Omental fat pad (tissue), 4 donors: ENCODE measurements at places on chromosomes 4 and X. TPM values are rescaled to one million over a fixed set of nuclear protein-coding genes. Genes with fewer than 3 reads are reported as not detected.

GRCh38 chrX:39125834-39126233 is 324.6 kb downstream of the MID1IP1 start:
- DNase-seq: no peak

DNA sequence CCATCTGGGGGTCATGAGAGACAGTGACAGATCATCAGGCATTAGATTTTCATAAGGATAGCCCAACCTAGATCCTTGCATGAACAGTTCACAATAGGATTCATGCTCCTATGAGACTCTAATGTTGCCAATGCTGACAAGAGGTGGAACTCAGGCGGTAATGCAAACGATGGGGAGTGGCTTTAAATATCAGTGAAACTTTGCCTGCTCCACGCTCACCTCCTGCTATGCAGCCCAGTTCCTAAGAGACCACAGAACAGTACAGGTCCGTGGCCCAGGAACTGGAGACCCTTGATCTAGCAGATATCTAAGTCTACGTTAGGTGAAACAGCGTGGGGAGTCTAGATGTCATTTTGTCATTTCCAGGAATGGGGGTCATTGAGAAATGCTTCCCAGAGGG is 165.7 kb downstream of the OR13H1 start:
- DNase-seq: no peak

GRCh38 chrX:155767051-155767875 is 113.9 kb upstream of the VAMP7 start:
- no peak for DNase-seq

GRCh38 chr4:73922766-73923630 is 53.8 kb downstream of the CXCL1 start:
- no peak for DNase-seq

The ARMCX4 gene
- total RNA-seq: 22.5 TPM

GRCh38 chr4:32985256-32985655 is 2265.1 kb downstream of the PCDH7 start:
- DNase-seq: no peak

The PLRG1 gene
- 42.4 TPM for total RNA-seq

GRCh38 chrX:70549429-70549828 is 104.8 kb downstream of the DLG3 start:
- DNase-seq: no peak

The USP26 gene
- total RNA-seq: not detected

The SULT1E1 gene
- total RNA-seq: not detected

GRCh38 chr4:125140966-125141495 is 173.7 kb upstream of the FAT4 start:
- DNase-seq: no peak

GRCh38 chrX:43656005-43656494 is at the start of gene MAOA:
TSS of gene MAOA (plus strand) at chrX:43656299. CDS start at chrX:43656342, 43 bp downstream.
- DNase-seq: peak; percentile 41
